ENCODE measurements at places on chromosomes 11 and 22. TPM values are rescaled to one million over a fixed set of nuclear protein-coding genes. Genes with fewer than 3 reads are reported as not detected.

MMP3 gene
- total RNA-seq, result 0.24 TPM

ENDOD1 gene
- 12.6 TPM for total RNA-seq

MCHR1 gene
- not detected for total RNA-seq

SNRPD3 gene
- 158 TPM for total RNA-seq

KBTBD3 gene
- 2.4 TPM for total RNA-seq

CASP4 gene
- total RNA-seq, result 9.0 TPM

MB gene
- 6.9 TPM for total RNA-seq

SLC5A12 gene
- not detected for total RNA-seq

NCAM1 gene
- not detected for total RNA-seq

DTX4 gene
- total RNA-seq, result 4.9 TPM

LUZP2 gene
- total RNA-seq, result not detected

PRR5 gene
- 15.1 TPM for total RNA-seq

TMEM191C gene
- 1.1 TPM for total RNA-seq

OR8G1 gene
- total RNA-seq, result not detected

ALDH3B2 gene
- not detected for total RNA-seq

TRIM51 gene
- not detected for total RNA-seq

IL18 gene
- total RNA-seq, result 83.8 TPM

EXPH5 gene
- total RNA-seq, result not detected

VSIG10L2 gene
- not detected for total RNA-seq

SLC5A4 gene
- not detected for total RNA-seq

Measured in A549 treated with CpdA at 1 μM for 4 hours (cell line).